ENCODE measurements at places on chromosomes 4 and X. TPM values are rescaled to one million over a fixed set of nuclear protein-coding genes. Genes with fewer than 3 reads are reported as not detected.

Gene ADH1B
- not detected for total RNA-seq

Gene GAGE12E
- total RNA-seq = not detected

Gene BMP3
- total RNA-seq = 0.11 TPM

Gene MAGEA3
- total RNA-seq = not detected

Gene SERPINA7
- total RNA-seq = not detected

Gene NLGN3
- 0.63 TPM for total RNA-seq

Gene BEX3
- total RNA-seq = 154 TPM

Gene DUSP21
- not detected for total RNA-seq

Gene FGB
- total RNA-seq = not detected

Gene TBC1D9
- total RNA-seq = 14.4 TPM

Gene MAGEC3
- total RNA-seq = not detected

Gene TMEM154
- total RNA-seq = 17.2 TPM

Gene GPR143
- not detected for total RNA-seq

Gene RTL5
- total RNA-seq = 1.0 TPM

Gene GYPE
- 2.5 TPM for total RNA-seq

Gene AFF1
- total RNA-seq = 11.8 TPM

Gene LGI2
- not detected for total RNA-seq

Gene UGT2B15
- not detected for total RNA-seq

Gene KLHL8
- total RNA-seq = 7.9 TPM

Gene HSFX2
- total RNA-seq = not detected
